ENCODE measurements at places on chromosomes 5 and 9.

GRCh38 chr5:141825241-141825671, 53.0 kb downstream of the PCDH1 start:
- no peak for DNase-seq

DNA sequence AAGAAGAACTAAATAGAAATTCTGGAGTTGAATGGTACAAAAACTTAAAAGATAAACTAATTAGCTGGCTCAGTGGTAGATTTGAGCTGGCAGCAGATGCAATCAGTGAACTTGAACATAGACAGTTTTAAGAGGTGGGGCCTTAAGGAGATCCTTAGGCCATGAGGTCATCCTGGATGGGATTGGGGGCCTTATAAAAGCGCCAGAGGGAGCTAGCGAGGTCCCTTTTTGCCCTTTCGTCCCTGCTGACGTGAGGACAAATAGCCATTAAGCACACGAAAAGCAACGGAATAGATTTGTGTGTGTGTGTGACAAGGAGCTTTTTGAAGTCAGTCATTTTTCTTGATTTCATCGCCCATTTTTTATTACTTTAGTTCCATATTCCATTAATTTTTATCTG, 83.3 kb downstream of the ZNF354C start:
- DNase-seq: peak; percentile 79

- no peak for DNase-seq
Measured at GRCh38 chr5:42994555-42995359, 45.4 kb downstream of the ANXA2R start.

GRCh38 chr5:39755986-39756385, 331.2 kb upstream of the DAB2 start:
- DNase-seq: peak; percentile 83

DNA sequence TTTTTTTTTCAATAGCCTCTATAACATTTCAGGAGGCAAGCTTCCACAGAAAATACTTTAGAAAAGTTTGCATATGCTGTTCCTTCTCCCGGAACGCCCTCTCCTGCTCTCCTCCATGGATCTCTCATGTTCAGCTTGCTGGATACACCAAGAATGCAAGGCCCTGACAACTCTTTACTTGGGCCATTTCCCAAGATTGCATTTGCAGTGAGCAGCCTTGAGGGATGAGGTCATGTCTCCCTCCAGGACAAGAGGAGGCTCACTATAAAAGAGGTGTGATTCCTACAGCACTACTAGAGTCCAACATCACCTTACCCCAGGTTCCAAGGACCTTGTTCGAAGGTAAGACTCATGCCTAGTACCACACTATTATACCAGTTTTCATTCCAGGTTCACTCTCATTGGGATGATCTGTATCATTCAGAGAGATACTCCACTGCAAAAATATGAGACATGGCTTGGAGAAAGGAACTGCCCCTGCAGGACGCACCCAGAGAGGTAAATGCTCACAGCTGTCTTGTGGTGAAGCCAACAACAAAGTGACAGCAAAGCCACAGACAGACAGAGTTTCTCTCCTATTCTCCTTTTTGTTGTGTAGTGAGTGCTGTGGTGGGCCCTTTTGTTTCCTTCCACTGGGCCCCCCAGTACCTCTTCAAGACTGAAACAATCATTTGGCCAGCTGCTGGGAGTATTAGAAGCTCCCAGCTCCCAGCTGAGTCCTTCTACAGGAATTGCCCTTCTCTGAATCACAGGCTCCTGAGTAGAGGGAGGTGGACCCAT, 151.7 kb upstream of the ZNF366 start:
- no peak for DNase-seq

DNA sequence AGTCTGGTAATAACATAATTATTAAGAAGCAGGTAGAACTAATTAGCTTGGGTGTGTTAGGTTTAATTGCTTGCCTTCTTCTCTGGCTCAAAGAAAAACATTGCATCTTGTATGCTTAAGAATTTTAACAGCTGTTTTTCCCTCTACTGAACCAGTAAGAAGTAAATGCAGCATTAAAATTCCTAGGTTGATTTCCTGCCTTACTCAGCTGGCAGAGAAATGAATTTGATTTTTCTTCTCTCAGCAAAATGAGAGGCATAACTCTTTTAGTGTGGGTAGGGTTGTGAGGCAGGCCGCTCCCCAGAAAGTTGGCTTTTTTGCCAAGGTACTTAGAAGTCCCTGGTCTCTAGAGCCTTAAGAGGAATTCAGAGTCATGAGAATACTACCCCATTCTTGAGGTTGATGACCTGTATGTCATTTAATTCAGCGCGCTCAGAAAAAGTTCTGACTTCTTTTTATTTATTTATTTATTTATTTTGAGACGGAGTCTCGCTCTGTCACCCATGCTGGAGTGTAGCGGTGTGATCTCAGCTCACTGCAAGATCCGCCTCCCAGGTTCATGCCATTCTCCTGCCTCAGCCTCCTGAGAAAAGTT, 302.6 kb downstream of the ARHGEF28 start:
- no peak for DNase-seq

- DNase-seq: no peak
Measured at GRCh38 chr9:93435386-93435785, 16.1 kb upstream of the FAM120A start.

- no peak for DNase-seq
Measured at GRCh38 chr5:107124376-107124775, 546.4 kb downstream of the EFNA5 start.

GRCh38 chr9:87137718-87138117, 190.4 kb upstream of the GAS1 start:
- no peak for DNase-seq

DNA sequence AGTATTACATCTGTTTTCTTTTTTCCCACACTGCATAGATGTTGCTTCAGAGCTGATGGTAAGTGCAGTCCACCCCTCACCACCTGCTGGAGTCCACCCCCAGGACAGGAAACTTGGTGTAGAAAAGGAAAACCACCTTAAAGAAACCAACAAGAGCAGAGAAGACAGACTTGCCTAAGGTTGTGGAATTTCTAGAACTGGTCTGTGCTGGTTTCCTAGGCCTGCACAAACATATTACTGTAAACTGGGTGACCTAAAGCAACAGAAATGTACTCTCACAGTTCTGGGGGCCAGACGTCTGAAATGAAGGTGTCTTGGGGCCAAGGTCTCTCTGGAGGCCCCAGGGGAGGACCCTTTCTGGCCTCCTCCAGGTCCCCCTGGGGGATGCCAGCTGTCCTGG, 293.4 kb upstream of the IRX1 start:
- no peak for DNase-seq

GRCh38 chr5:154384480-154385235, 61.1 kb upstream of the SAP30L start:
- DNase-seq: no peak

Data from RKO (cell line).